ENCODE measurements at places on chromosomes 3 and 15.

DNA sequence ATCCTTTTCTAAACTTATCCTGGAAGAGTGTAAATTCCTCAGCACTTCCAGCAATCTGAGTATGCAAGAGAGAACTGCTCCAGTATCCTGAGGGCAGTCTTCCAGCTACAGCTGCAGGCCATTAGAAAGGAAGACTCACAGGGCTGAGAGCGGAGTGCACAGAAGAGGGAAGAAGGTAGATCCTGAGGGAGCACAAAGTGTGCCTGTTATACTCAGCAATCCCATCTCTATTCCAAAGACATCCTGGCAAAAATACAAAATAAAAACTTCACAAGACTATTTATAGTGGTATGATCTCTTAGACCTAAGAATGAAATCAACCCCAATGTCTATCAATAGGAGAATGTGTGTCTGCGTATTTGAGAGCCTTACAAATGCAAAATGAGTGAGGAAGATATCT lies 292.0 kb downstream of the ZIC1 start:
- DNase-seq: no peak

- DNase-seq: no peak
These were observed 25.9 kb downstream of the SERP1 start for GRCh38 chr3:150520408-150520807.

DNA sequence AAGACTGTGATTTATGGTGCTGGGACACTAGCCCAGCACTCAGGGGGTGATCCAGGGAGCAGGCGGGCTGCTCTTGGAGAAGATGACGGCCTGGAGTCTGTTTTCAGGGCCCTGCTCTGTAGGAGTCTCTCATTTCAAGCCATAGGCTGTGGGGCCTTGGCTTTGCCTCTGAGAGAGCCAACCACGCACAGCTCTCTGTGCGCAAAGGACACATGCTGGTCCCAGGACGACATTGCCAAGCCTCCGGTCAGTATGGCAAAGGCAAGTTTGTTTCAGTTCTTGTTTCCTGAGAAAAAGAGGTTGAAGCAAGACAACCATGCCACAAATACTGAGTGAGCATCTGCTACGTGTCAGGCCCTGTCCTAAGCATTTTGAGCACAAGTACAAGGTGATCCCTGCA lies 197.1 kb downstream of the EPHB1 start:
- no peak for DNase-seq

GRCh38 chr3:161694682-161695564 lies 198.3 kb downstream of the OTOL1 start:
- DNase-seq: no peak

DNA sequence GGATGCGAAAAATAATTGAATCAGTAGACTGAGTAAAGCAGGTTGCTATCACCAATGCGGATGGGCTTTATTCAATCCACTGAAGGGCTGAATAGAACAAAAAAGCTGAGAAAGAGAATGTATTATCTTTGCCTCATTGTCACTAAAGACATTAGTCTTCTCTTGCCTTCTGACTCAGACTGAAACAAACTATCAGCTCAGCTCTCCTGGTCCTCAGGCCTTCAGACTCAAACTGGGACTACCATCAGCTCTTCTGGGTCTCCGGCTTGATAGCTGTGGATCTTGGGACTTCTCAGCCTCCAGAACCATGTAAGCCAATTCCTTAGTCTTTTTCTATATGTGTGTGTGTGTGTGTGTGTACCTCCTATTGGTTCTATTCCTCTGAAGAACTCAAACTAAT lies 12.6 kb downstream of the IFT57 start:
- DNase-seq: no peak

- DNase-seq: no peak
These were observed 21.2 kb upstream of the PRR23E start for GRCh38 chr3:127171721-127172120.

DNA sequence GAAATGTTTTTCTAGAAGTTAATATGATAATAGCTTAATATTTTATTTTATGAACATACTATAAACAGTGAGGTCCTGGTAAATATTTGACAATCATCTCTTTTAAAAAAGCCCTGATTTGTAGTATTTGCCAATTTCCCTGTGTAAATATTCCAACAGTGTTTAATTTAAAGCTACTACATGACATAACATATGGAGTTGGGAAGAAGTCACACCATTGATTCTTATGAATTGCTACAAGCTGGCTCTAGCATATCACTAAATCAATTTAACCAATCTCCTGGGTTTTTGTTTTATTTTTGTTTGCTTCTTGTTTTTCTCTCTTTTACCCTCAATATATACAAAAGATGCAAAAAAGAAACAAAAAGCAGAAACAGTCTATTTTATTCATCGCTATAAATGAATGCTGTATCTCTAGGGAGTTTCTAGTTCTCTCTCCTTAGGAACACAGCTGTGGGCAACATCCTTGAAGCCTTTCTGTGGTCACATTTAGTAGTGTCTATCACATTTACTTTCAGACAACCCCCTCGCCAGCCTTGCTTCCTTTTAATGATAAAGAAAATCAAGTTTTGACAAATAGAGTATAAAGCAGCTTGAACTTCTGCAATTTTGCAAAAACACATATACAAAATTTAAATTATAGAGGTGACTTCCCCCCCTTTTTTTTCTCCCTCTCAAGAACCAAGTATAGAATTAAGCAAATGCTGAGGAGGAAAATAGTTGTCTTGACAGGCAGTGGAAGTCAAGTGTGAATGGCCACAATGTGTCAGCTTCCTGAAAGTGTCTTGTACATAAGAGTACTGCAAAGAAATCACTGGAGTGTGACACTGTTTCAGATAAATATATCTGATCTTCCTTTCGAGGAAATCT lies 21.4 kb downstream of the CCR1 start:
- DNase-seq: no peak

DNA sequence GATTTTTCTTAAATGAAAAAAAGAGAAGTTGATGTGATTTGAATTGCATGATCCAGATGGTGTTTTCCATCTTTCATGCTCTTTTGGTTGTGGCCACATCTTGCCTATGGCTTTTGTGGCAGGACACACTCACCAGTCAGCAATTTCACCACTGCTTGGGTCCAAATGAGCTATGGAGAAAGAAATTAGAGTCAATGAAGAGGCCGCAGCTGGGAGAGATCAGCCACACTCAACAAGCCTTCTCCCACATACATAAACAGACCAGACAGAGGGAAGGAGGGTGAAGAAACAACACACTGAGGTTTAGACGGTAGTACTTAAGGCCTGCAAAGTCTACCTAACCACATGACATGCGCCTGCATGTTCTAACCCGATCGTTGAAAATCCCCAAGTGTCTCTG lies 110.7 kb upstream of the CDIN1 start:
- no peak for DNase-seq

DNA sequence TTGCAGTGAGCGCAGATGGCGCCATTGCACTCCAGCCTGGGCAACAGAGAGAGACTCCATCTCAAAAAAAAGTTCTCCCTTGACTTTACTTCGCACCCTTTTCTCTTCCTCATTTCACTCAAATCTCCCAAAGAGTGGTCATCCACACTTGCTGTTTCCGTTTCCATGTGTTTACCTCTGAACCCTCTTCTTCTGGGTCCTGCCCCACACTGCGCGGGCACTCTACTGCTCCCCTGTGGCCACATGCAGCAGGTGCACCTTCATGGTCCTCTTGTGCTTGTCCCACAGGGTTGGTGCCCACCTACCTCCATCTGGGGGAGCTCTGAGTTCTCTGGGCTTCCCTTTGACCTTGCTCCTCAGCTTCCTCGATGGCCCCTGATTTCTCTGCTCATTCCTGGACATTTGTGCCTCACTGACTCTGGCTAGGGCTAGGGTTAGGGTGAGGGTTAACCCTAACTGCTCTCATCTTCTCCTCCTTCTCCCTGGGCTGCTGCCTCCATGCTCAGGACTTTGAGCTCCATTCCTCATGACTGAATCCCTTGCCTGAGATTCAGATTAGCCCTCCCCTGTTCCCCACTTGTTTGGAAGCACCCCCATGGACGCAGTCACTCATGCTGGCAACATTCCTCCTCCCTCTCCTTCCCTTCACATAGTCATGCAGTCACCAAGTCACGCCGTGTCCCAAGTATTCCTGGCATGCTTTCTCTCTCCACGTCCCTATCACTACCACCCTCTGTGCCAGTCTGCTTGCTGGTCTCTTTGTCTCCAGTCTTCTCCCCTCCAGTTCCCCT lies 26.6 kb upstream of the KY start:
- peak; percentile 14 for DNase-seq

- DNase-seq: no peak
These were observed 79.4 kb downstream of the RETNLB start for GRCh38 chr3:108677811-108678210.

GRCh38 chr3:58009749-58010535 lies 1.7 kb downstream of the FLNB start:
- DNase-seq: peak; percentile 85

- DNase-seq: no peak
These were observed 133.6 kb downstream of the UACA start for GRCh38 chr15:70629735-70630273.

DNA sequence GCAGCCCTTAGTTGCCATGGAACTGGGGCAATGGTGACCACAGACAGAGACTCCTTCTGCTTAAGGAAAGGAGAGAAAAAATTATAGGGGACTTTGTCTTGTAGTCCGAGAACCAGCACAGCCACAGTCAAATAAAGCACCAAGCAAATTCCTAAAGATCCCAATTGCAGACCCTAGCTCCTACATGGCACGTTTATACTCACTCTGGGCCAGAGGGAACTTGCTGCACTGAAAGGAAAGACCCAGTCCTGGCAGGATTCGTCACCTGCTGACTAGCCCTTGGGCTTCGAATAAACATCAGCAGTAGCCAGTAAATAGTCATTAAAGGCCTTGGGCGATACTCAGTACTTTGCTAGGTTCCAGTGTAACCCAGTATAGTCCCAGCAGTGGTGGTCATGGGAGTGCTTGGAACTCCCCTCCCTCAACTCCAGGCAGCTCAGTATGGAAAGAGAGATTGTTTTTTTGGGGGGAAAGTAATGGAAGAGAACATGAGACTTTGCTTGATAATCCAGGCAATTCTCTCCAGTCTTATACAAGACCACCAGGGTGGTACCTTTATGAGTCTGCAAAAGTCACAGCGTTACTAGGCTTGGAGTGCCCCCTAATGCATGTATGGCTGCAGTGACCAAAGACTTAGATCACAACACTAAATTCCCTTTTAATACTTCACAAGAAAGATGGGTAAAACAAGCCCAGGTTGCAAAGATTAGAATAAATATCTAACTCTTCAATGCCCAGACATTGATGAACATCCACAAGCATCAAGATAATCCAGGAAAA lies 66.4 kb upstream of the AGTR1 start:
- DNase-seq: no peak

GRCh38 chr15:40772014-40772413 lies 2.2 kb downstream of the C15orf62 start:
- no peak for DNase-seq

DNA sequence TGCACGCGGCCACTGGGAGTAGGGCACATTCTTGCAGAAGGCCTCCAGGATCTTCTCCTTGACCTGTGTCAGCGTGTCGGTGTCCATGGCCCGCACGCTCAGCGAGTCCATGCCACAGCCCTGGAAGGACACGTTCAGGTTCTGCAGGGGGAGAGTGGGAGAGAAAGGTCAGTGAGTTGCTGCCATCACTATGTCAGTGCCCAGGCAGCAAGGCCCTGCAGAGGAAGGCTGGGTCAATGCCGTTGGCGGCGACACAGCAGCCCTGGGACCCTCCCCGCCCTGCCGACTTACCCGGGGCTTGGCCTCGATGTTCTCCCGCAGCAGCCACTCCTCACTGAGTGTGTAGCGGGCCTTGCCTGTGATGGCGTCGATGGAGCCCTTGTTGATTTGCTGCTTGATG lies 19.8 kb downstream of the H1-8 start:
- DNase-seq: no peak

DNA sequence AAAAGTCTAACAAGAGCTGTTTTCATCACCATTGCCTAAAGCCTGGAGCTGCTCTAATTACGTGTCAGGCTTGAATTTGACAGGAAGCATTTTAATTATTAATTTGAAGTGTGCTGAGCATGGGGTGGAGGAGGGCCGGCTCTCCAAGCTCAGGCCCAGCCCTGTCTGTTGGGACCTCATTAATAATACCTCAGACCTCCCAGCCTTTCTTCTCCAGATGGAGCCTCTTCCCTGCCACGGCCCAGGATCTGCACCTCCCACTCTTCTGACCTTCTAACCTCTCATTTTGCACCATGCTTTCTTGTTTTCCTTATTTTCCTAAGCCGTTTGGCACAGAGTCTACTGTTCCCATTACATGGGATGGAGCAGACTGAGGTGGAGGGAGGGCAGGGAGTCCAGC lies 30.0 kb downstream of the INSYN1 start:
- no peak for DNase-seq

DNA sequence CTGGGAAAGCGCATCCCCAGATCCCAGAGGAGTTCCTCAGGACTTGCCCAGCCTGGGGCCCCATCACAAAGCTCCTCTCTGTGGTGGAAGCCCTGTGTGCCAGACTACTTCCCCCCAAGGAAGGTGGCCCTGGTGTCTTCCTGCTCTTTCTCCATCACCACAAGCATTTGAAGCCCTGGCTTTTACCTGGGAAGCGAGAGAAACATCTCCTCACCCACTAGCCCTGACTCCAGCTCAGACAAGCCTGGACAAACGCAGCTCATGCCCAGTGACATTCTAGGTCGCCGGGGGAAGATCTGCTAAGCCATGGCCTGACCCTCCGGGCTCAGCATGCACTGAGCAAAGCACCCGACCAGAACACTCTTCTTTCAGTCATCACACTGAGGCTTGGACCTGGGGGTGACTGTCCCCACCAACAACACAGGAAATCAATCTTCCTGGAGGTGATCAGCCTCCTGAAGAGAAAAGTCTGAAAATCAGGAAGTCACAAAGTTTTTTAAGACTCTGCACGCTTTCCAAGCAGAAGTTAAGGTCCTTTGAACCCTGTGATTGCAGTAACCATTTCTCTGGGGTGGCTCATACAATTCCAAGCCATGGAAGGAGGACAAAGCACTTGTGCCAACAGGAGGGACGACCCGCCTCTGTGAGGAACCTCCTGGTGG lies 40.8 kb downstream of the KLHL25 start:
- no peak for DNase-seq

- DNase-seq: no peak
These were observed 25.0 kb downstream of the TKT start for GRCh38 chr3:53230789-53231188.

- peak; percentile 98 for DNase-seq
These were observed 46.5 kb upstream of the FSTL1 start for GRCh38 chr3:120497336-120497735.

DNA sequence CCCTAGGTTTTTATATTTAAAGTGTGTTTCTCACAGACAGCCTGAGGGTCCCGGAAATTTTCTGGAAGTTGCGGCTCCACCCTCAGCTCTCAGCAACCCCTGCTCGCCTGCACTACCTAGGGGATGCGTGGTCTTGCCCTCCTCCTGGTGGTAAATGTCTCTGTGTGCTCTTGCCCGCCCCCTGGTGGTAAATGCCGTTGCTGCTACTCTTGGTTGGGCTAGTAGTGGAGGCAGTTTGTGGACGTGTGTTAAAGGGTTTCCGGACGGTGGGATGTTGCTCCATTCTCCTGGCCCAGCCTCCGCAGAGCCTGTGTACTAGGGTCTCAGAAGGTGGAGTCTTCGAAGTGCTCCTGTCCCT lies 27.4 kb downstream of the STOML1 start:
- DNase-seq: peak; percentile 79

GRCh38 chr3:153952091-153952490 lies 169.1 kb upstream of the ARHGEF26 start:
- no peak for DNase-seq

GRCh38 chr3:69370901-69371301 lies 15.0 kb downstream of the FRMD4B start:
- no peak for DNase-seq

Data from PC-3 (cell line).